DMS79 treated with DMSO at 0.1 percent for 48 hours (cell line): ENCODE measurements at places on chromosomes 12 and 14.

DNA sequence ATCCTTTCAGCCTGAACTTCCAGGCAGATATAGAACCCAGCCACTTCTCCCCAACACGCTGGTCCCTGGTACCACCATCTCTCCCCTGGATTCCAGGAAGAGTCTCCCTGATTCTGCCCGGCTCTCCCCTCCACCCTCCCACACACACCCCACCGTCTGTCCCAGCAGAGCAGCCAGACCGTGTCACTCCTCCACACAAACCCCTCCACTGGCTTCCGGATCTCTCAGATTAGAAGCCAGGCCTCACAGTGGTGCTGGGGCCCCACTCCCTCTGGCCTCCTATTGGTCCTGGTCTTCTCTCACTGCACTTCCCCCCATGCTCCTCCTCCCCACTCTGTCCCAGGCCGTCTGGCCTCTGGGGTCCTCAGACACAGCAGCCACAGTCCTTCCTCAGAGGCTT, 52.4 kb upstream of the CDKN3 start:
- no peak for DNase-seq

- DNase-seq = no peak
Observed at GRCh38 chr12:116287842-116288301, 10.4 kb upstream of the MED13L start.

GRCh38 chr12:115216301-115216700, 532.3 kb upstream of the TBX3 start:
- no peak for DNase-seq

GRCh38 chr12:95218150-95219133, 835 bp downstream of the VEZT start:
- peak; percentile 90 for DNase-seq

GRCh38 chr12:59695379-59695778, 99.5 kb downstream of the SLC16A7 start:
- no peak for DNase-seq

GRCh38 chr12:88063375-88063774, 34.2 kb upstream of the C12orf50 start:
- DNase-seq = no peak

DNA sequence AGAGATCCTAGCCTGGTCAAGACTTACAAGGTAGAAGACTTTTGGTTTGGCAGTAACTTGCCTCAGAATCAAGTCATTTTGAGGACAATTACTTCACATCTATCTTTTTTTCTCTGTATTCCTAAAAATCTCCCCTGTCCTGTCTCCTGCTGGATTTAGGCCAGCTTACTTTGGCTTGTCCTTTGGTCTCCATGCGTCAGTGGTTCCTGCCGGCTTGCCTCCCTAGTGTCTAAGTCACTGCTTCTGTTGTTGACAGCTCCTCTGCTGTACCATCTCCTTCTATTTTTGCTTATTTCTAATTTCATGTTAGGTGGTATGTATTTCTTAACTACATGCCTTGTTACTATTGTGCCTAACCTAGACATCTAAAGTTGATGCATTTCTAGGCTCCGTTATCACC, 39.7 kb upstream of the FBLN5 start:
- no peak for DNase-seq

DNA sequence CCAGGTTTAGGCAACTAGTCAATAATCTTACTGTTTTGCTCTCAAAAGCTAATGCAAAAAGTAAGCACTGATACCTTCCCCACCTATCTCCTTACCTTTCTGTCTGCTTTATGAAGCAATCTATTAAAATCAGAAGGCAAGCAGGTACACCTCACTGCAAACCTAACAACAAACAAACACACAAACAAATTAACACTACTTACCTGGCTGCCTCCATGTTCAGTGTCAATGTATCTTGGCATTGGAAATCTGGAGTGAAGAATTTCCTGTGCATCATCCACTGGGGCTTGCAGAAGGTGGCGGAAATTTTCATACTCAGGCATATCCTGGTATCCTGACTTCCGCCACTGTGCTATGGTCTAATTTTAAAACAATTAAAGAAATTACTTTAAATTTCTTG, 62.5 kb downstream of the SEC23A start:
- DNase-seq = no peak

- DNase-seq = no peak
Observed at GRCh38 chr12:132858718-132859266, 28.6 kb downstream of the CHFR start.

DNA sequence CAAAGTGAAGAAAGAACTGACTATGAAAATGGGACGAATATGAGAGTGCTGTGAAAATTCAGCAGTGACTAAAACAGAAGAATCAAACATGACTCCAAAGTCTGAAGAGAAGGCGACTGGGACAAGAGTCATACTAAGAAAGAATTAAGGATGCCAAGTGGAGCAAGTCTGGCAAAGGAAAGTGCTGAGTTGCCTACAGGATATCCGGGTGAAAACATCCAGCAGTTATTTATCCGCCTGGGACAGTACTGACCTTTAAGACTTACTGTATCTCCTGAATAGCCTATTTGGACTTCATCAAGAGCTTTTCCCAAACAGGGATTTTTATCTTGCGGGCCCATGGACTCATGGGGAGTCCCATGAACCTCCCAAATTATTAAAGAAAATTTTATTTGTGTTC, 41.1 kb downstream of the KICS2 start:
- DNase-seq = no peak

- DNase-seq = no peak
Observed at GRCh38 chr12:34392741-34393085, 370.4 kb downstream of the ALG10 start.

DNA sequence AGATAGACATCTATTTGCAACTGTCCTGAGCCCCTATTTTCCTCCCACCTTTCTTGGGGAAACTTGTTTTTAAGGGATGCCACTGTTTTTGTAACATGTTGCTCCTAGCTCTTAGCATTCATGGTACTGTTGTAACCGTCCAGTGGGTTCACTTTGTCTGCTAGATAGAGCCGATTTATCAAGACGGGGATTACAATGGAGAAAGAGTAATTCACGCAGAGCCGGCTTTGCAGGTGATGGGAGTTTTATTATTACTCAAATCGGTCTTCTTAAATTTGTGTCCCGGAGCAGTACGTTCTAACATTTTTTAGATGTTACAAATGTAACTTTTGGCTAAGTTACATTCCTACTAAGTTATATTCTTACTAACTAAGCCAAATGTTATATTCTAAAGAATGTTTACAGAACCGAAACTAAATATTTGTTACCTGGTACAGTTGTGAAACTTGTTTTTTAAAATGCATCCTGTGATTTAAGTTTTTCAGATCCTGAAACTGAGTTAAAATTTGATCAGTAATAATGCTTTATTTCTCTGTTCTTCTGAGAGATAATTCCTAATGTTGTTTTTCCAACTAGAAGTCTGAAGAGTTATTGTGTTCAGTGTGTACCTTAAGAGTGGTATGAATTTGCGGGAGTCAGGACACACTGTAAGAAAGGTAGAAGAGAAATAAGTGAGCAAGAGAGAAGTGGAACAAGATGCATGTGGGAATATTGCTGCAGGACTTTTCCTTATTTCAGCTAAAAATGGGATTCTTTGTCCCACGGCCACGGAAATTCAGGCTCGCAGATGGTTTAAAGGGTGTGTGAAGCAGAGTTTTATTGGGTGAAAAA, 20.6 kb upstream of the CLEC2D start:
- peak; percentile 23 for DNase-seq

- DNase-seq = no peak
Observed at GRCh38 chr14:67232621-67233020, 8.6 kb upstream of the PALS1 start.

- no peak for DNase-seq
Observed at GRCh38 chr12:89162589-89163261, 189.6 kb downstream of the DUSP6 start.

DNA sequence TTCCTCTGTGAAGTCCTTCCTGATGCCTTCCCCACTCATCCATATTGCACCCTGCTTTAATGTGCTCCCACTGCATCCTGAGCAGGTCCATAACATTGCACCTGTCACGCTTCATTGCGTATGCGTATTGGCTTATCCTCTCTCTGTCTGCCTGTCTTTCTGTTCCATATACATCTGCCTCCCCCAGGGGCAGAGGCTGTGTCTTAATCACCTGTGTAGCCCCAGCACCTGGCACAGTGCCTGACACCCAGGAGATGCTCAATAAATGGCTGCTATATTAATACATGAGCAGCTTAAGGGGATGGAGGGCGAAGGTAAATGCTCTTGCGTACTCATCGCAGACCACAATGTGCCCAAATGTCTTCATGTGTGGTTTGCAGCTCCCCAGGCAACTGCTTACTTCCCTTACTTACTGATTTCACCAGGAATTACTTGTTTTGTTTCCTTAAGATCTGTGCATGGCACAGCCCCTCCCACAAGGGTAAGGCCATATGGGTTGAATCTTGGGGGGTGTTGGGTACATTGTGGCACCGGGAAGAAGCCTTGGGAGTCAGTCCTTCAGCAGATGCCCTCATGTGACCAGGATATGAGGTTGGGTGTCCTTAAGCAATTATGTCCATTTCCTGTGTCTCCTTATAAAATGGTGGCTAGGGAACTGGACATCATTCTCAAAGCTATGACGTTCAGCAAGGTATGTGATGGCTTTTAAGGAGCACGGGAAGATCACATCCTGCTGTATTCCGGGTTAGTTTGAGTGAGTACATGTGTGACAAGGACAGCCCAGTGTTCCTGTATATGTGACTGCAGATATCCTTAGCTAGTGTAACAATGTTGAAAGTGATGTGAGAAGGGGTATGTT, 848 bp upstream of the CPNE6 start:
- peak; percentile 44 for DNase-seq

GRCh38 chr14:76926521-76927251, 100.5 kb downstream of the LRRC74A start:
- DNase-seq = peak; percentile 85

DNA sequence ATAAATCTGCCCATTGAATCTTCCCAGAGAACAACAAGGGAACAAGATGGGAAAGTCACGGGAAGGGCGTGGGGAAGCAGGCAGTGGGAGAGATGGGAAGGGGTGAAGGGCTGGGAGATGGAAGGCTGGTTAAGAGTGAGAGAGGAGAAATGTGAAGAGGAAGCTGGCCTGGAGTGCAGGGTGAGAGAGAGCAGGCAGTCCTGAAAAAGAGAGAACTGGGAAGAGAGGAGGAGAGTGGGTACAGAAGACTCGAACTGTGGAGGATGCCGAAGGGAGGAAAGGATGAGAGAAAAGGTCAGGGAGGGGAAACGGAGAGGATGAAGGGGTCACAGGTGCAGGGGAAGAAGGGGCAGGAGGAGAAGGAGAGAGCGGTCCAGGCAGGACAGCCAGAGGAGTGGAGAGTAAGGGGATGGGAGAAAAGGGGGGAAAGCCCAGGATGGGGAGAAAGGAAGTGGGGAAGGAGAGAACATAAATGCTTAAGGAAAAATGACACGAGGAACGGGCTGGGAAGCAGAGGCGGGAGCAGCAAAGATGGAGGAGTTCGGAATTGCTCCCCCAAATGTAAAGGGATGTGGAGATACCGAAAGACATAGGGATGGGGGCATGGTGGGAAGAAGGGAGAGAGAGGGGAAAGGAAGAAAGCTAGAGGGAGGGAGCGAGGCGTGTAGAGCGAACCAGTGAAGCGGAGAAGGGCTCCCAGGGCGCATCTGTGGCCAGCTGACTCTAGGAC, 1.2 kb downstream of the PIANP start:
- DNase-seq = no peak

- no peak for DNase-seq
Observed at GRCh38 chr12:51346581-51346980, at the start of gene CELA1. Gene CELA1 (minus strand): TSS chr12:51346679. CDS start chr12:51346638, 41 bp downstream.

- no peak for DNase-seq
Observed at GRCh38 chr12:82146740-82147139, 211.4 kb downstream of the CCDC59 start.

- DNase-seq = no peak
Observed at GRCh38 chr12:96862326-96862725, 44.7 kb upstream of the NEDD1 start.

GRCh38 chr12:92396647-92397252, 251.1 kb upstream of the BTG1 start:
- no peak for DNase-seq

DNA sequence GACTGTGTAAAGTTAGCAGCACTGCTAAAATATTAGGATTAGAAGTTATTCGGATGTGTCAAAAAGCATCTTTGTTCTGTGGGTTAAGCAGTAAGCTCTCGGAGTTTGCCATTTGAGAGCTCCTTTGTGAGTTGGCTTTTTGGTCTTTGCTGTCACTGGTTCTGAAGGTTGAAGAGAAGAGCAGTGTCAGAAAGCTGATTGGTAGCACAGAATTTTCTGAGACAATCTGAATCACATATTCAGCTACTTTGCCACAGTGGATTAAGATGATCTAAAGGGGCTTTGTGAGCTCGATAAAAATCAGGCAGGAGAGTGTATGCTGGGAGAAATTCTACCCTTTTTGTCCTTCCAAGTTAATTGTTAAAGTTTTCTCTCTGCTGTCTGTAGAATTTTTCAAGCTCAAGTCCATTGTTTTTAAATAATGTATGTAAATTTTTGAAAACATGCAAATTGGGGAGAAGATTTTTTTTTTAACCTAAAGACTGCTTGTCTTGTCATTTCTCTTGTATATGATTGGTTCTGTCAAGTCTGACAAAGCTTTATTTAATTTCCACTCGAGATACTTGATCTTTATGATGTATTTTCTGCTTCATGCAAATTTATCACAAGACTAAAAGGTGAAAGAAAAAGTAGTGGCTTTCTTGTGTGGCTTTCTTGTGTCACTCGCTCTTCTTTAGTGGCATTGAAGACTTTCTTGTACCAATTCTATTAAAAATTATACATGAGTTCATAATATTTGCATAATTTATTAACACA, 307.3 kb downstream of the EGLN3 start:
- DNase-seq = no peak

- DNase-seq = no peak
Observed at GRCh38 chr14:77878783-77879182, 78.9 kb downstream of the ADCK1 start.

DNA sequence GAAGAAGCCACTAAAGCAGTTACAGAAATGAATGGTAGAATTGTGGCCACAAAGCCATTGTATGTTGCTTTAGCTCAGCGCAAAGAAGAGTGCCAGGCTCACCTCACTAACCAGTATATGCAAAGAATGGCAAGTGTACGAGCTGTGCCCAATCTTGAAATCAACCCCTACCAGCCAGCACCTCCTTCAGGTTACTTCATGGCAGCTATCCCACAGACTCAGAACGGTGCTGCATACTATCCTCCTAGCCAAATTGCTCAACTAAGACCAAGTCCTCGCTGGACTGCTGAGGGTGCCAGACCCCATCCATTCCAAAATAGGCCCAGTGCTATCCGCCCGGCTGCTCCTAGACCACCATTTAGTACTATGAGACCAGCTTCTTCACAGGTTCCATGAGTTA, 21.5 kb upstream of the SRGAP1 start:
- DNase-seq = no peak
